Amniotic epithelial cell (primary cell): ENCODE measurements at places on chromosomes 11 and 22.
A peak's percentile ranks its signal among the peaks of the same experiment; 100 is the strongest.

DNA sequence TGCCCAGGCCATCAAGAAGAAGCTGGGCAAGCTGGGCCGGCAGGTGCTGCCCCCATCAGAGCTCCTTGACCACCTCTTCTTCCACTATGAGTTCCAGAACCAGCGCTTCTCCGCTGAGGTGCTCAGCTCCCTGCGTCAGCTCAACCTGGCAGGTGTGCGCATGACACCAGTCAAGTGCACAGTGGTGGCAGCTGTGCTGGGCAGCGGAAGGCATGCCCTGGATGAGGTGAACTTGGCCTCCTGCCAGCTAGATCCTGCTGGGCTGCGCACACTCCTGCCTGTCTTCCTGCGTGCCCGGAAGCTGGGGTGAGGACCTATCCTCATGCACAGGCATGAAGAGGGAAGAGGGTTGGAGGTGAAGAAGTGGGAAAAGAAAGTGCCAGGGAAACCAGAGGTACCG lies 5.3 kb upstream of the NHERF4 start:
- DNase-seq: no peak

- no peak for DNase-seq
Observed at GRCh38 chr11:7844521-7844920, 47.8 kb upstream of the OR5P2 start.

DNA sequence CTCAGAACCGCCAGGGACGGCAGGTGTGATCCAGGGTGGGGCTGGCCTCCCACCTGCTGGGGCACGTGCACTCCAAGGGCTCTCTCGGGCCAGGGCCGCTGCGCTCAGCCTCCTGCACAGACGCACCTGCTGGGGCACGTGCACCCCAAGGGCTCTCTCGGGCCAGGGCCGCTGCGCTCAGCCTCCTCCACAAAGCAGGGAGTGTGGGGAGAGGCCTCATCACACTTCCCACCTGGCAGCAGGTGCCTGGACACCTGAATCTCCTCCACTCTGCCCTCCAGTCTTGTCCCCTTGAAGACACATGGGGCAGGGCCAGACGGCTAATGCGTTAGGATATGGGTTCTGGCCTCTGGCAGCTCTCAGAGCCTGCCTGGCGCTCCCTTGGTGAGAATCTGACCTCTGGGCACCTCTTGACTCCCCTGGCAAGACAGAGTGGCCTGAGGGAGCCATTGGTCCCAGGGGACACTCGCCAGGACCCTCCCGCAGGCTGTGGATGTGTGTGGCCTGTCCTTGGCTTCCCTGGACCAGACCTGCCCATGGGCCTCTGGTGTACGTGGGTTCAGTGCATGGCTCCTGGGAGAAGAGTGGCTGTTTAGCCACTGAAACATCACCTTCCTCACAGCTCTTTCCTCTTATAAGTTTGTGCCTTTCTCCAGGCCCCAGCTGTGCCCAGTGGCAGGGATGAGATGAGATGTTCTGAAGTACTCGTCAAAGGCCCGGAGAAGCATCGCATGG lies 73.5 kb downstream of the BRD1 start:
- DNase-seq: no peak

GRCh38 chr11:64864473-64865285 lies 13.7 kb downstream of the EHD1 start:
- DNase-seq: peak; percentile 94

- peak; percentile 21 for DNase-seq
Observed at GRCh38 chr11:7604331-7604955, 68.9 kb downstream of the CYB5R2 start.

- DNase-seq: no peak
Observed at GRCh38 chr11:118673361-118674081, 5.9 kb downstream of the TREH start.

DNA sequence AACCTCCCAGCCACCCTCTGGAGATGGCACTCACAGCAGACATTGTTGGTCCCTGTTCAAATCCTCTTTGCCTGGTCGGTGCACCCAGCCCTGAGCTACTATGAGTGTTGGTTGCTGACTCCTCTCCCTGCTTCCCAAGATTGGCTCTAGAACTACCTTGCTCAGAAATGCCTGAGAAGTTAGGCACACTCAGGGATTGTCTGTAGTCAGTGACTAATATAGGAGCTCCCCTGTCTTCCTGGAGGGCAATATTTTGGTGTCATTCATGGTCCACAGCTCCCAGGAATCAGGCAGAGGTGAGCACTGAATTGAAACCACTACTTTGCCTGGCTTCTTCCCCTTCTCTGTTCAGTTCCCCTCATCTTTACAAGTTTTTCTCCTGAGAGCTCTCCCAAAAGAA lies 325.9 kb downstream of the MIAT start:
- no peak for DNase-seq

DNA sequence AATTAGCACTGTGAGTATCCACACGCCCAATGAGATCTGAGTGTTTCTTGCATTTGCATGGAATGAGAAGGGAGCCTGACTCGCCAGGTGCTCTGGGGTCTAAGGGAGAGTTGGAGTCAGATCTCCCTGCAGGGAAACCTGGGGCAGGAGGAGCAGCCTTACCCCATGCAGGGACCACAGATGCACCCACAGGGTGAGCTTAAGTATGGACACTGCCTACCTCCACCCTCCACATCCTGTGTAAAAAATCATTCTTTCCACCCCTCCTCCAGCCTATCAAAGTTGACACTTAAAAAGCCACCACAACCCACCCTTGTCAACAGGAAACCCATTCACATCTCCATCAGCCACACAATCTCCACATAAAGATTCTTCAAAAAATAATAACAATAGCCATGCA lies 67.0 kb upstream of the IGLL5 start:
- no peak for DNase-seq

DNA sequence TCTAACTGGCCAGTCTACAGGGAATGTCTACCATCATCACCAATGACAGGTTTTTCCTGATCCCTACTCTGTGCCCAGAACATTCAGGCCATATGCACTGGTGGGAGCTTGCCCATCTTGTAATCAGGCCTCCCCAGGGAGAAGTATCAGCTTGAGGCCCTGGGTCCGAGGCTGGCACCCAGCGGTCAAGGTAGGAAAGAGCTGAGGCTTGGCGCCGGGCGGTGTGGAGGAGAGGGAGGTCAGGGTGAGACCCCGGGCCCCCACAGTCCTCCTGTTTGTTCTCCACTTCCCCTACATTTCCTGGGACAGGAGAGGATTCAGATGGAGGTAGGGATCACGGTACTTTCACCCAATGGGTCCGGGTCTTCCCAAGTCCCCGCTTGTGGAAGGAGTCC lies 15.5 kb downstream of the TSKU start:
- DNase-seq: no peak

DNA sequence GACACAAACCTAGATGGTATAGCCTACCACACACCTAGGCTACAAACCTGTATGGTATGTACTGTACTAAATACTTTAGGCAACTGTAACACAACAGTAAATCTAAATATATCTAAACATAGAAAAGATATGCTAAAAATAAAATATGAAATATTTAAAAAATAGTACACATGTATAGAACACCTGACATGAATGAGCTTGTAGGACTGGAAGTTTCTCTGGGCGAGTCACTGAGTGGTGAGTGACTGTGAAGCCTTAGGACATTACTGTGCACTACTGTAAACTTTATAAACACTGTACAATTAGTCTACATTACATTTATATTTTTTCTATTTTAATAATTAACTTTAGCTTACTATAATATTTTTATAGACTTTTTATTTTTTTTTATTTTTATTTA lies 1301.3 kb downstream of the FAM181B start:
- DNase-seq: no peak

DNA sequence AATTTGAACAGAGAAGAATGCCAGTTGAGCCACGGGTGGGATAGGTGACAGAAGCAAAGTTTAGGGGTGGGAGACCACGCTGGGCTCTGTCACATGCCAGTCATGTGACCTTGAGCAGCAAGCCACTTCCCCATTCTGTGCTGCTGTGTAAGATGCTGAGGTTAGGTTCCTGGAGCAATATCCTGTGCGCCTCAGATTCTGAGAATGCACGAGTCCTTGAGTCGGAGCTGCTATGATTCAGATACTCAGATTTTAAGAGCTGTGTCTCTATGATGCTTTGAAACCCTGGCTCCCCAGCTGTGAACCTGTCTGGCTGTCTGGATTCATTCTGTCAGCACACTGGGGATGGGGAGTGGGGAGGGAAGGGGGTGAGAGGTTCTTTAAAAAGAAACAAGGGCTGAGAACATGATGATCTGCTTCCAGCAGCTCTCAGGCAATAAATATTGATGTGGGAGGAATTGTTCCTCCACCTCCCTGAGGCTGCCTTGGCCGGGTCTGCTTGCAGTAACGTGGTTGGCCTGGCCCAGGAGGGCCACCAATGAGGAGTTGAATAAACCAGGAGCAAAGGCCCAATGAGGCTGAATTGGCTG lies 24.0 kb downstream of the SLCO2B1 start:
- peak; percentile 62 for DNase-seq

GRCh38 chr11:9625162-9625561 lies 38.7 kb upstream of the SWAP70 start:
- DNase-seq: no peak

DNA sequence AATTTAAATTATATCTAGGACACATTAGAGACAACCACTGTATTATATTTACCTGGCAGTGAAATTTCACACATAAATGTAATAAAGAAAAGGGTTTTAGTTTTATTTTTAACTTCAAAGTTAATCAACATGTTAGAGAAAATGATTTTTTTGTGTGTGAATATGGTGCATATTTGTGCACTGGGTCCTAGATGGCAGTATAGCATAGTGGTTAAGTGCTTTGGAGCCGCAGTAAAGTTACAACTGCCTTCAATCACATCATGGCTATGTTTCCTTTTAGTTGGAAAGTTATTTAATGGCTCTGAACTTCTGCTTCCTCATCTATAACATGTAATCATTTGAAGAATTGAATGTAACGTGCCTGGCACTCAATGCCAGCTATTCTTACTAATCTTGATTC lies 108.9 kb upstream of the DDI1 start:
- DNase-seq: peak; percentile 61

DNA sequence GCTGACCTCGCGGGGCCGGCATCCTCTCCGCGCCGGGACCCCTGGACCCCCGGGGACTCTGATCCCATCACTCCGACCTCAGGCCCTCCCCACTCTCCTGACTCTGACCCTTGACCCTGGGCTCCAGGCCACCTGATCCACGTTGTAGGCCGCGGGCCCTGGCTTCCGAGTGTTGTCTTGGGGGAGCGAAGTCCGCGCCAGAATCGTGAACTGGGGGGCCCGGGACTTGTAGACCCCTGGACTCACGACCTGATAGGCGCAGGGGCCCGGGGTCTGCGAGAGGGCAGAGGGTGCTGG lies 716 bp upstream of the TYMP start:
- no peak for DNase-seq

- DNase-seq: no peak
Observed at GRCh38 chr11:75072582-75072981, 24.1 kb downstream of the OR2AT4 start.

GRCh38 chr11:65430406-65431217 lies 8.0 kb downstream of the NEAT1 start:
- peak; percentile 70 for DNase-seq

DNA sequence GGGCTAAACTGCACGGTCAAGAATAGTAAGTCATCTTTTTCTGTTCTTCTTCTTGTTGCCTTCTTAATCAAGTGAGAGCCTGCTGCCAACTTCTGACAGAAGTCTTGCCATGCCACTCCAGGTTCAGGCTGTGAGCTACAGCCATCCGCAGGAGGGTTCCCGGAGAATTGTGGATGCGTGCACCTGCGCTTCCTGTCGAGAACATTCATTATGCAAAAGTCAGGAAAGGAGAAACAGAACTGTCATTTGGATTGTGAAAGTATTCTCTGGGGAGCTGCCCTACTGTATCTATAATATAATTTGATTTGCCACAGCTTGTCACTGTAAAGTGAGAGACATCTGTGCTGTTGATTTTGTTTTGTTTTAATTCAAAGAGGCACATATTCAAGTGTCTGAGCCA lies 12.3 kb downstream of the IL17RA start:
- no peak for DNase-seq

GRCh38 chr11:120032766-120033390 lies 105.0 kb downstream of the TRIM29 start:
- DNase-seq: no peak

GRCh38 chr11:118382954-118383353 lies 18.5 kb upstream of the ATP5MG start:
- DNase-seq: no peak

DNA sequence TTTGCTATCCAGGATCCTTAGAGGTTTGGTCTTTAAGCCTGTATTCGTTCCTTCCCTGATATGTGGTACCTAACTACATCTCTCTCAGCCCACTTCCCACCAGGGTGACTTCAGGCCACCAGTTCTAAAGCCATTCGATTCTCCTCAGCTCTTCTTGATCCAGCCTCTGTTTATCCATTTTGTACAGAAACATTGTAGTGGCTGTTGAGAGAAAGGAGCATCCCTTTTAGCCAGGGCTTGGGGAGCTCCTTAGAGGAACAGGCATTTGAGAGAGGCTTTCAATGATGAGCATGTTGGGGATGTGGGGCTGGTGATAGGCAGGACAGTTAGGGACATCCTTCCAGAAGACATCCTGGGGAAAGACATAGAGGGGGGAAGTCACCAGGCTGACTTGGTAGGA lies 17.9 kb downstream of the UBE2L3 start:
- no peak for DNase-seq

DNA sequence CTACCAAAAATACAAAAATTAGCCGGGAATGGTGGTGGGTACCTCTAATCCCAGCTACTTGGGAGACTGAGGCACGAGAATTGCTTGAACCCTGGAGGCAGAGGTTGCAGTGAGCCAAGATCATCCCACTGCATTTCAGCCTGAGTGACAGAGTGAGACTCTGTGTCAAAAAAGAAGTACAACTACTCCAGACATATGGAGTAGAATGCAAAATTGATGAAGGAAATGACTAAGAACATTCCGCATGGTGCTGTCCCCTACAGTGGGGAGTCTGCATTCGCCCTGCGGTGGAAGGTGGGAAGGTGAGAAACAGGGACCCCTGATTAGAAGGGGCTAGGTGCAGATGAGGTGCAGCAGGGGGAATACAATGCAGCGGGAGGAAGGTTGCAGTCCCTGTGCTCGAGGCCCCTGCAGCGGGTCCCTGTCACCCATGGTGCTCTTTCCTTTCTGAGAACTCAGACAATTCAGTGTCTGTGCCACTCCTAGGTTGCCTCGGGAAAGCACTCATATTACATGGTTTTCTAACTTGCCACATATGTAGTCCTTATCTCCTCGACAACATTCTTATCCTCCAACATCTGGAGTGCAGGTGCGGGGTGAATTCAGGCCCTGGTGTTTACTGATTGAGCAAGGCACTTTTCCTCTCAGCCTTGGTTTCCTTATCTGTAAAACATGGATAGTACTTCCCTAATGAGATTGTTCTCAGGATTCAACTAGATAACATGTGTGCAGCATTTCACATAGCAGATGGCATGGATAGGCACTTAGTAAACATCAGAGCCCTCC lies 5.2 kb downstream of the POLD4 start:
- peak; percentile 89 for DNase-seq
